ENCODE measurements at places on chromosomes 7 and 10. TPM values are rescaled to one million over a fixed set of nuclear protein-coding genes. Genes with fewer than 3 reads are reported as not detected.

The WEE2 gene
- not detected for polyA plus RNA-seq

- DNase-seq, result no peak
Observed at GRCh38 chr10:93261089-93261488, 187.4 kb downstream of the CYP26A1 start.

DNA sequence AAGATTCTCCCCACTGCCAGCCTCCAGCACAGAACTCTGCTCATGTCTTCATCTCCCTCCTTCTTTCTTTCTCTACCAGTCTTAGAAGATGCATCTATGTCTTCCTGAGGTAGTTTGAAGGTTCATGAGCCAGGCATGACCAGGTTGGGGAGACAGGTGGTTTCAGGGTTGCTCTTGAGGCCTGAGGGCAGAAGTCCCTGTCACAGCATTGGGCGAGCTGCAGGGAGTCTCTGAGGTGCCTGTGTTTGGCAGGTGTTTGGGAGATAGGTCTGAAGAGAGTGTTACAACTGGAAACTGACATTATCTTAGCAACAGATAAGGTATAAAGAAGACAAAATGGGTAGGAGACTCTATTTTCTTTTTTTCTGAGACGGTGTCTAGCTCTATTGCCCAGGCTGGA is 18.7 kb downstream of the PRSS2 start:
- no peak for DNase-seq

The GRM3 gene
- not detected for polyA plus RNA-seq

DNA sequence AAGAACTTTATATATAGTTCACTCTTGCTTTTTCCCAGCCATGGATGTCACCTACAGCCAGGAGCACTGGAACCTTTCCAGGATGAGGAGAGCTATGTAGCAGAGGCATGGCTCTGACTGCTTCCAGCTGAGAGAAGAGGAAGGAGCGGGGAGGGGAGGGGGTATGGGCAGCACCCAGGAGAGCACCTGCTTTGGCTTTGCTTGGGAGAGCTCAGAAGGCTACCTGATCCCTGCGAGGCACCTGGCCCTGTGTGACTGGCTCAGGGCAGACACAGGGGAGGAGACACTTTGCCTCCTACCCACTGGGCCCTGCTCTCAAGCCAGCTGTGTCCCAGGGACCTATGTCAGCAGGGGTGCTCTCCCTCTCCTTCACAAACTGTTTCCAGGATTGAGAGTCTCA is 67.1 kb downstream of the HK1 start:
- no peak for DNase-seq

DNA sequence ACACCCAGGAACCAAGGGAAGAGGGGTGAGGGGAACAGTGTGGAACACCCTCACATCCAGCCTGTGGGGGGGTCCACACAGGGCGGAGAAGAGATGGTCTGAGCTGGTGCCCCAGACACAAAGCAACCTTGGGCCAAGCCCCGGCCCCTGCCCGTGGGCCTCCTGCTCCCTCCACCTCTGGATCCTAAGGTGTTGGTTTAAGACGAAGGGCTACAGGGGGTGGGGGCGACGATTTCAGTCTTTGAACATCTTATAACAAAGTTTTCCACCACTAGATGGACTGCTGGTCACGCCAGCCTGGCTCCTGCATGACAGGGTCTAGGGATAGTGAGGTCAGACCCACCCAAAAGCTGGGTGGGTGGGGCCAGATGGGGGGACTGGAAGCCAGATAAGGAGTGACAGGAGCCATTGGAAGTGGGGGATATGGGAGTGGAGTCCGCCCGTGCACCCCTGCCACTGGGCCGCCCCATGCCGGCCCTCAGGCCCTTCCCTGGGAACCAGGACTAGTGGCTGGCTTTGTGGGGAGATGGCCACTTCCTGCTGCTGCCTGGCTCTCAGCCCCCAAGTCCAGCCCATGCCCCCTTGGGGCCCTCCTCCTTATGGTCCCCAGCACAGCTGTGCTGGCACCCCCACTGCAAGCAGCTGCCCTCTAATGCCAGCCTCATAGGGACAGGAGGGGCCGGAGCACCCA is 98.4 kb downstream of the RGS10 start:
- DNase-seq, result no peak

The KIAA1549 gene
- polyA plus RNA-seq, result 1.6 TPM

DNA sequence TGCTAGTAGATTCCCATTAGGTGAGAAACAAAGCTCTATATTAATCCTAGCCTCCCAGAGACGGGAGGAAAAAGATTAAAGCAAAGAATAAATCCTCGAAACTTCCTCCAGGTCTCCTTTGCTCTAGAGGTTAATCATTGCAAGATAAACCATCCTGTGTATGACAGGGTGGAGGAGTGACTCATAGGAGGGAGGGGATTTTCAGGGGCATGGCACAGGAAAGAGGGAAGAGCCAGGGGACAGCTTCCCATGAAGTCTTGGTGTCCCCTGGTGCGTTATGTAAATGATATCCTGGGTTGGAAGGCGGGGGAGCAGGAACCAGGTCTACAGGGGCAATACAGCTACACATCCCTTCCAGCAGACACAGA is 780 bp downstream of the CYP3A5 start:
- no peak for DNase-seq

- DNase-seq, result no peak
Observed at GRCh38 chr10:27717861-27718260, 27.8 kb downstream of the MKX start.

The STEAP4 gene
- 23.8 TPM for polyA plus RNA-seq

DNA sequence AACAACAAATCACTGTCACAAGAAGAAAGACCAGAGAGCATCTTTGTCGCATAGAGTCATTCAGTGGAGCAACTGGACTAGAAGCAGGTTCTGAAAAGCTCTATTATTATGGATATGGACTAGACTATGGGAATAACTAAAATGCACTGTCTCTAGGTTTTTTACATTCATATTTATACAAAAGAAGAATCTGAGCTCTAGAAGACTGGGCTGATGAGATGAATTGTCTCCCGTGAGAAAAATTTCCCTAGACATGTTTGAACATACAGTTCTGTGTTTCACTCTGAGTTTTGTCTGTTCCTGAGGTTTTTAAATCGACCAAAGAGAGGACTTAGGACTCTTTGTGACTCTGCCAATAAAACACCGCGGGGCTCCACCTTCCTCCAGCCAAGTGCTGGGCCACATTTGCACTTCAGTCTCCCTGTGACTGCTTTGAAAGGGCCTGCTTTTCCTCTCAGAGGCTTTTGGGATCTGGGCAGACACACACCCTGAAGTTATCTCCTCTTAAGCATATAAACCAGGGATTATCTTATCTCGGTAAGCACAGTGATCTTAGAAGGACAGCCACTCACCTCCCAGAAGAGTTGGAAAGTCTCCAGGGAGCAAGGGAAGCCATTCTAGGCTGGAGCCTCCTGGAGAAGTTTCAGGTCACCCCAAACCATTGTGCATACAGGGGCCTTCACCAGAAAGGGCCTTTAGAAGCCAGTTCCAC is 101.0 kb upstream of the JCAD start:
- no peak for DNase-seq

- DNase-seq, result no peak
Observed at GRCh38 chr10:69772933-69773704, 28.6 kb upstream of the COL13A1 start.

The PRLHR gene
- 0.16 TPM for polyA plus RNA-seq

Measured in urinary bladder (tissue), 4 donors.